ENCODE measurements at places on chromosomes 5 and 9.

GRCh38 chr5:115433918-115434317, 110.7 kb downstream of the FEM1C start:
- DNase-seq = no peak

GRCh38 chr5:170746075-170746960, 37.2 kb upstream of the GABRP start:
- DNase-seq = no peak

DNA sequence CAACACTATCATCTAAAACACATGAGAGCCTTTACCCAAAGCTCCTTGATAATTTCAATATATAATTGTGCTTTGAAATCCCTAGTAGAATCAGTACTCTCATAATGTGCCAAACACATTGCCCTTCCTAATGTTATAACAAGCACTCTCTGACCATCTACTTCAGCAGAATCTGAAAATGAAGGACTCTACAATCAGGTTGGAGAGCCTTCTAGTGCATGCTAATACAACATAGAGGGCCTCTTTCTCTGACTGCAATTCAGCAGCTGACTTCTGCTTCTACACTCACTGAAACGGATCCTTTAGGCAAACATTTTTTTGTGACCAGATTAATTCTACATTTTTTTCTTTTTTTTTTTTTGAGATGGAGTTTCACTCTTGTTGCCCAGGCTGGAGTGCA, 155.6 kb downstream of the EPB41L4A start:
- DNase-seq = no peak

DNA sequence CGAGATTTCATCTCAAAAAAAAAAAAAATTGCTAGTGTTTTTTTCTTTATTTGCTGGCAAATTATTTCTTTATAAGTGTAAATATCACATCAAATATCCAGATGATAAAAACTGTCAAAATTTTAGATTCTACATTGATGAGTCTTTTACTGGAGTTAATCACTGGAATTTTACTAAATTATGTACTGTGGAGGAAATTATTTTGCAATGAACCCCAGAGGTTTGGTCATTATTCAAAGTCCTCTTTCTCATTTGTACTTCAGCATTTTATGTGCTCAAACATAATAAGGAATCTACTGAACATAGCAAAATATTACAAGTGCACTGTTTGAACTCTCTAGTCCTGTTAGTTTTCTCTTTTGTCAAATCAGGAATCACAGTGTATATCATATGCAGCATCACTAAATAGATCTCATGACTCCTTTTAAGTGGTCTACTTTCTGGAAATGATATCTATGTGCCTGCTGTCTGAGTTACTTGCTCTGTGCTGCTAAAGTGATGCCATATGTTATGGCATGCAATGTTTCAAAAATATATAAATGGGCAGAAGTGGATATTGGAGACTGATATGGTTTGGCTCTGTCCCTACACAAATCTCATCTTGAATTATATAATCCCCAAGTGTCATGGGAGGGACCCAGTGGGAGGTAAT, 18.0 kb downstream of the OTULINL start:
- DNase-seq = no peak

DNA sequence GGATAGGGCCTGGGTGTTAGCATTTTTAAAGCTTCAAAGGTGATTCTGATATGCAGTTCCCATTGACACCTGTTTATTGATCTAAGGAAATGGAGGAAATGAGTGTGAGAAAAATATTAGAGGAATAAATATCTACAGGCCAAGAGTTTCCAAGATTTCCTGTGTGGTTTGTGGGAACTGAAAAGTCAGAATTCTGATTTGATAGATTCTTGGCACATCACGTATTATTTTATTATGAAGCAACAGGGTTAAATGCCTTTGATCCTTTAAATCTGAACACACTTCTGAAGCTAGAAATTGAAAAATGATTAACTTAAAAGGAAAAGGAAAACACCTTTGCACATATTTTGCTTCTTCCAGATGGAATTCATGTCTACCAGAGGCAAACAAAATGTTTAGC, 113.7 kb downstream of the CD180 start:
- DNase-seq = no peak

DNA sequence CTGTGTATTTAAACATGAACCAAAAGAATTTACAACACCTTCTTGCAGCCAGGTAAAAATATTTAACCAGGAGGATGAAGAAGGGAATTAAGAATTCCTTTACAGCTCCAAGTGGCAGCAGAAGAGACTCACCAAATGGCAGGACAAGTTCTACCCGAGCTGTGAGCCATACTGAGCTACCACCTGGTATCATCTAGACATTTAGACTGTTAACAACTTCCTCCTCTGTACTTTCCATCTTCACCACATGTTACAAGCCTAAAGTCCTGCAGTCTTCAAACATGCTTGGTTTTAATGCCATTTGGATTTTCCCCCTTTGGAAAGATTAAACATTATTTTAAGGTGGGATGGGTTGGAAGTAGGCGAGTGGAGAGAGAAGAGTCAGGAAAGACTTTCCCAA, 190.2 kb downstream of the TRPM6 start:
- no peak for DNase-seq

DNA sequence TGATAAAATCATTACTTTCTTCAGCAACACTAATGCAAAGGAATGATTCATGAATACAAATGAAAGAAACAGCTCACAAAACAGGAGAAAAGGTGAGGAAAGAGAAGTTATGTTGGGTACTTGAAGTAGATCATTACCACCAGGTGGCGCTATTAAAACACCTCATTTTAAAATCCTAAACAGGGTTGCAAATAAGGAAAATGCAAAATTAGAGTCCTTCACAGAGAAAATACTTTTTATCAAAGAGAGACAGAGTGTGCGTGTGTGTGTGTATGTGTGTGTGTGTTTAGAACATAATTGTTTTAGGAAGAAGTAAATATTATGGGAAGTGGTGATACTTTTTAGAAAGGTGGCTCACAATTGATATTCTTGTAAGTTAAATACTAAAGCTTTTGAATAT, 49.5 kb upstream of the CD180 start:
- no peak for DNase-seq

DNA sequence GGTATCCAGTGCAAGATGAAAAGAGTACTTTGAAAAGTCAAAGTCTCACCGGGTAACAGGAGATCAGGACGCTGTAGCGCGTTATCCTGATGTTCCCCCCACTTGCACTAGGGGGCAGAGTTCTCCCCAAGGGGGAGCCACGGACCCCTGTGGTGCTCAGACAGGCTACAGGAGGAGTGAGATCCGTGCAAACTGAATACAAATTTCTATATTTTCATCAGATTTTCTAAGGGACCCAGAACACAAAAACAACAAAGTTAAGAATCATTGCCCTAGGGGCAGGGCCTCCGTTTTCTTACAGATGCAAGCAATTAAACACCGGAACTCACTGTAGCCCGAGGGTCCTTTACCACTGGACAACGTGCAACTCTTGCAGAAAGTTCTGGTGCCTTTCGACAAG, 2.0 kb downstream of the MYO10 start:
- DNase-seq = peak; percentile 50

DNA sequence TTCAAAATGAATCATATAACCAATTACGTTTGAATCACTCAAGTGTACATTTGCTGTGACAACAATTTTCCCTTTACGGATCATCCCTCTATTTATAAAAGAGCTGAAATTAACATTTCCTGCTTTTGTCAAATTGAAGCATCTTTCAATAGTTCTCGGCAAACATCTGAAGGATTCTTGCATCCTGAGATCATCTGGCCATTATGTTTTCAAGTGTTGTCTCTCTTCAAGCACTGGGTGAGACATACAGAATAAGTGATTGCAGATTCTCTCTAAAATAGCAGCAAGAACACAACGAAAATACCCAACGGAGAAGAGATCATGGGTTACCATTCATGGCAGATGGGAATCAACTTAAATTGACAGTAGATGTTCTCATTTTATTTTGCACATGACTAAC, 283.4 kb upstream of the GRAMD2B start:
- no peak for DNase-seq

DNA sequence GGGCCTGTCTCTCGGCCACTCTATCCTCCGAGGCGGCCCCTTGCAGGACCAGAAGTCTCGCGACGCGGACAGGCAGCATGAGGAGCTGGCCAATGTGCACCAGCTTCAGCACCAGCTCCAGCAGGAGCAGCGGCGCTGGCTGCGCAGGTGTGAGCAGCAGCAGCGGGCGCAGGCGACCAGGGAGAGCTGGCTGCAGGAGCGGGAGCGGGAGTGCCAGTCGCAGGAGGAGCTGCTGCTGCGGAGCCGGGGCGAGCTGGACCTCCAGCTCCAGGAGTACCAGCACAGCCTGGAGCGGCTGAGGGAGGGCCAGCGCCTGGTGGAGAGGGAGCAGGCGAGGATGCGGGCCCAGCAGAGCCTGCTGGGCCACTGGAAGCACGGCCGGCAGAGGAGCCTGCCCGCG, 283.5 kb downstream of the ARHGEF28 start:
- DNase-seq = no peak

DNA sequence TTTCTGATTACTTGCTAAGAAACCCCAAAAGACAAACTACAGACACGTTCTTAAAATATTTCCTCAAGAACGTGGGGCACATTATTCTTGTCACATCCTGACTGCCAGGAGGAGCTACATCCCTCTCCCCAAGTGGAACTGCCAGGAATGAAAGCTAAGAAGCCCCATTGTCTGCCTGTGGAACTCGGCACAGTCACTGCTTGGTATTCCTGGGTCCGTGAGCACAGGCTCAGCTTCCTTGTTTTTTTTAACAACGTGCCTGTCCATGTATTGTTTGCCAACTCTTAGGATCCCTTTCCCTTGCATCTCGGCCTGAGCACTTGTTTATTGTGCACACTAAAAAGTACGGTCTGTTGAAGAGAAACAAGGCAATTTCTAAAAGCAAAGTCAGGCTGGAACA, 47.0 kb upstream of the SELENOP start:
- DNase-seq = no peak

GRCh38 chr9:116055536-116055935, 98.1 kb upstream of the PAPPA start:
- no peak for DNase-seq

- DNase-seq = no peak
These were observed 103.5 kb upstream of the IQGAP2 start for GRCh38 chr5:76299592-76299991.

- no peak for DNase-seq
These were observed 122.4 kb downstream of the TRIO start for GRCh38 chr5:14265570-14265969.

GRCh38 chr5:44532981-44533380, 143.8 kb upstream of the FGF10 start:
- DNase-seq = no peak

DNA sequence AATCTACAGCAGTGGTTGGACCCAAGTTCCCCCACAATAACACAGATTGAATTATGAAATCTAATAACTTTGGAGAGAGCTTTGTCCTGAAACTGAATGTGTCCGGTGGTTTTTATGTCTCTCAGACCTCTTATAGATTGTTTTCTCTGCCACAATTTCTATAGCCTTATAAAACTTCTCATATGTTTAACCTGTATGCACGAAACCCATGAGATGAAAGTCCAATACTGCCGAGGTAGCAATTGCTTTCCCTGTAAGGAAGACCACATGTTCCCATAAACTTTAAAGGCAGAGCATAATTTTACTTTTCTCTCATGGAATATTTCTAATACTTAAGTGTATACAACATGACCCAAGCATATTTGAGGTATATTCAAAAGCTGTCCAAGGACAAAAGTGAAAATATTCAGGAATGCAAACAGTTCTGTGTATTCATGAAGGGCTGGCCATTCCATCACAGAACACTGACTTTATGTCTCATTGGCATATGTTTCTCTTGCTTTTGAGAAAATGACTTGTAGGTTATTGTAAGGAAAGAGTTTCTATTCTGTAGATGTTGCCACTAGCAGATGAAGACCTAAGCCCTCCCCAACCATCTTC, 94.4 kb upstream of the TLE4 start:
- DNase-seq = no peak

GRCh38 chr5:172775326-172776234, 4.6 kb upstream of the DUSP1 start:
- no peak for DNase-seq
